Peyer's patch (tissue), 4 donors: ENCODE measurements at places on chromosomes 7 and 10. TPM values are rescaled to one million over a fixed set of nuclear protein-coding genes. Genes with fewer than 3 reads are reported as not detected.

The LBX1 gene
- not detected for total RNA-seq

The GPRIN2 gene
- total RNA-seq = 39.9 TPM

The LANCL2 gene
- 16.9 TPM for total RNA-seq

The ANKIB1 gene
- 39.9 TPM for total RNA-seq

The FXYD4 gene
- not detected for total RNA-seq

The MOGAT3 gene
- not detected for total RNA-seq

The C7orf57 gene
- total RNA-seq = not detected

The ANKRD7 gene
- not detected for total RNA-seq

The PDE6C gene
- total RNA-seq = not detected

The AGAP9 gene
- 10.7 TPM for total RNA-seq

The ZNF804B gene
- total RNA-seq = not detected

GRCh38 chr7:149282331-149282655 lies 20.3 kb downstream of the ZNF783 start:
- no peak for DNase-seq
- no peaks in the 10 kb centered on the region for H3K27me3 ChIP-seq
- H3K4me1 ChIP-seq = peaks cover 13% of the 10 kb centered on the region
- H3K27ac ChIP-seq = no peak overlapping the region
- H3K36me3 ChIP-seq = no peaks in the 10 kb centered on the region
- H3K4me3 ChIP-seq = no peak overlapping the region

DNA sequence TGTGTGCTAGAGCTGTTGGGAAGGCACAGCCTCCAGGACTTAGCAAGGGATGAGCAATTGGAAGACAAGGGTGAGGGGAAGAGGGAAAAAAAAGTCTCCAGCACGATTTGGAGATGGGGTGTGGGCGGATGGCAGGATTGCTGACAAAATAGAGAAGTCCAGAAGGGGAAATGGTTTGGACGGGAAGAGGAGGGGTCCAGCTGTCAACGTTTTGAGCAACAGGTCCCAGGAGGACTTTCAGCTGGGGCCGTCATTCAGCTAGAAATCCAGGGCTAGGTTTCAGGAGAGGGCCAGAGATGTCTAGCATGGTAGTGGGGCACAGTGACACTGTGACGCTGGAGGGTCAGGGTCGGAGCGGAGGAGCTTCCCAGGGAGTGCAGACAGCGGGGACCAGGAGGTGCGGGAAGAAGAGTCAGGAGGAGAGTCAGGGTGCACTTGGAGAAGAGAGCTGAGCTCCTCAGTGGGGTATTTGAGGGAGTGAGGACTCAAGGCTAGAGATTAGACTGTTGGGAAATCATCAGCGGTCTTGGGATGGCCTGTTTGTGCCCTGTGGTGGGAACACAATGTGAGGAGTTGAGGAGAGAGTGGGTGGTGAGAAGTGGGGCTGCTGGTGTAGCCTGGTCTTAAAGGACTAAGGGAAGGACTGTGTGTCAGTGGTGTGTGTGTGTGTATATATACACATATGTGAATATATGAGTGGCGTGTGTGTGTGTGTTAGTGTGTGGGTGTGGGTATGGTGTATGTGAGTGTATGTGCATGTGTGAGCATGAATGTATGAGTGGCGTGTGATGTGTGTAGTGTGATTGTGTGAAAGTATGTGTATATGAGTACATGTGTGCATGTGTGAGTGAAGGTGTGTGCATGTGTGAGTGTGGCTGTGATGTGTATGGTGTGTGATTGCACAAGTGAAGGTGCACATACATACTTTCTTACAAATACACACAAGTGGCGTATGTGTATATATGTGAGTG lies 3.8 kb downstream of the ZYX start:
- peak overlapping the region; percentile 26 for H3K27ac ChIP-seq
- peaks cover 22% of the 10 kb centered on the region for H3K4me1 ChIP-seq
- peaks cover 32% of the 10 kb centered on the region for H3K36me3 ChIP-seq
- H3K4me3 ChIP-seq = no peak overlapping the region

GRCh38 chr10:7795605-7796004 lies 7.6 kb downstream of the ATP5F1C start:
- no peaks in the 10 kb centered on the region for H3K4me1 ChIP-seq
- no peak overlapping the region for H3K27ac ChIP-seq
- H3K27me3 ChIP-seq = no peaks in the 10 kb centered on the region
- DNase-seq = no peak

- no peaks in the 10 kb centered on the region for H3K36me3 ChIP-seq
- peaks cover 7% of the 10 kb centered on the region for H3K4me1 ChIP-seq
Measured at GRCh38 chr10:114138581-114138980, 35.4 kb downstream of the CCDC186 start.

DNA sequence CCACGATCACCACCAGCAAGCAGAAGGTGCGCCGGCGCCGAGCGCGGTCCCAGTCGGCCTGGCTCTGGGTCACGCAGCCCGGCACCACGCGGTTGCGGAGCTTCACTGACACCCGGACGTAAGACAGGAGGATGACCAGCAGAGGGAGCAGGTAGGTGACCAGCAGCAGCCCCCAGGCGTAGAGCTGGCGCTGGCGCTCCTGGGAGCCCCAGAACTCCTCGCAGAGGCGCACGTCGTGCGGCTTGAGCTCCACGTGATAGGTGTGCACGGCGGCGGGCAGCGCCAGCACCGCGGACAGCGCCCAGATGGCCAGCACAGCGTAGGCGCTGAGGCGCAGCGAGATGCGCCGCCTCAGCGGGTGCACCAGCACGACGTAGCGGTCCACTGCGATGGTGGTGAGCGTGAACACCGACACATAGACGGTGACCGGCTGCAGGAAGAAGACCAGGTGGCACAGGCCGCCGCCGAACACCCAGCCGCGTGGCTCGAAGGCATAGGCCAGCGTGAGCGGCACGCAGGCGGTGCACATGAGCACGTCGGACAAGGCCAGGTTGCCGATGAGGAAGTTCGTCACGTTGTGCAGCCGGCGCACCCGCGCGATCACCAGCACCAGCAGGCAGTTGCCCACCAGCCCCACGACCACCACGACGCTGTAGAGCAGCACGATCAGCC lies 920 bp downstream of the PRLHR start:
- H3K4me1 ChIP-seq = no peaks in the 10 kb centered on the region
- DNase-seq = no peak
- no peak overlapping the region for H3K27ac ChIP-seq
- H3K36me3 ChIP-seq = no peaks in the 10 kb centered on the region

DNA sequence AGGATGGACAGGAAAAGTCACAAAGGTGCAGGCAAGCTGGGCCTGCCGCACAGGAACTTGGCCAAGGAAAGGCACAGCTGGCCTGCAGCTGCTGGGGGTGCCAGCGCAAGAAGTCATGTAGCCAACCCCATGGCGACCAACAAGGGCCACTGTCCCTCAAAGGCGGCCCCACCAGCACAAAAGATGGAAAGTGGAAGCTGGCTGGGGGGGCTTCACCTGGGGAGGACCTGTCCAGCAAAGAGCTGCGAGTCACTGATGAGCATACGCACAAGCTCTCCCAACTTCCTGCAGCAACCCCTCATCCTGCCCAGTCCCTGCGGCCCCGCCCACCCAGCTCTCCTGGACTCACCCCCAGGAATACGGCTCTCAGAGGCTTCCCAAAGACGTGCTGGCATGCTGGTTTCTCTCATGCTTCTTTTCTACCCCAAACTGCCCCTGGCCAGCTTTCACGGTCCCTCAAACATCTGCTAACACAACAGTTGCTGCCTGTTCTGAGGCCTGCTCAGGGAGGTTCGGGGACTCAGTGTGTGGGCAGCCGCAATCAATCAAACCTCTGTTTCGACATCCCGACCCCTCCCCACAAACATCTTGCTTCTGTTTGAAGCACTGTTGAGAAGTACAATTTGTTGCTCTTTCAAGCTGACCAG lies 67.6 kb downstream of the FAM53B start:
- DNase-seq = no peak
- no peak overlapping the region for H3K27ac ChIP-seq
- no peak overlapping the region for H3K4me3 ChIP-seq
- H3K4me1 ChIP-seq = peaks cover 67% of the 10 kb centered on the region
- no peaks in the 10 kb centered on the region for H3K27me3 ChIP-seq

GRCh38 chr7:102823390-102824119 lies 74.8 kb downstream of the FAM185A start:
- H3K27ac ChIP-seq = no peak overlapping the region
- no peak for DNase-seq
- no peaks in the 10 kb centered on the region for H3K36me3 ChIP-seq
- no peaks in the 10 kb centered on the region for H3K4me1 ChIP-seq

DNA sequence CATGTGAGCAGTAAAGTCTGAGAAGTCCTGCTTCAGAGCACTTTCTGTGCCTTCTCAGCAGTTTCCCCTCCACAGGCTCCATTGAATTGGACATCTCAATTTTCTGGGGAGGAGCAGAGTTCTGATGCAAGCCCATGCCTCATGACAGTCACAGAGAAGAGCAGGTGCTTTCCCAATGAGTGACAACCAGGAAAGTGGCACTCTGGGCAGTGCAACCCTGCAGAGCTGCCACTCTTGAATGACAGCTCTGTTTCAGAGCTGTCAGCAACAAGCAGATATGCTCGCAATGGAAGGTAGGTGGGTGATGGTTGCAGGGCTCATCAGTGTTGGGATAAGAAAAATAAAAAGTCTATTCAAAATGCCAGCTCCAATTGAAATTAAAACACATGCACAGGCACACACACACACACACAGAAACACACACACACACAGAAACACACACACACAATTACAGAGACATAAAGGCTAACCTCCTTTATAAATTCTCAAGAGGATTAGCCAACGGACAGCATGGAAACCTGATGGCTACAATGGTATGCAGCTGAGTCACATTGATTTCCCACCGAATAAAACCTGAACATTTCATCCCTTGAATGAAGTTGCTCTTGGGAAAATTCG lies 50.5 kb downstream of the C10orf67 start:
- H3K4me1 ChIP-seq = no peaks in the 10 kb centered on the region
- H3K36me3 ChIP-seq = no peaks in the 10 kb centered on the region
- H3K27ac ChIP-seq = no peak overlapping the region

DNA sequence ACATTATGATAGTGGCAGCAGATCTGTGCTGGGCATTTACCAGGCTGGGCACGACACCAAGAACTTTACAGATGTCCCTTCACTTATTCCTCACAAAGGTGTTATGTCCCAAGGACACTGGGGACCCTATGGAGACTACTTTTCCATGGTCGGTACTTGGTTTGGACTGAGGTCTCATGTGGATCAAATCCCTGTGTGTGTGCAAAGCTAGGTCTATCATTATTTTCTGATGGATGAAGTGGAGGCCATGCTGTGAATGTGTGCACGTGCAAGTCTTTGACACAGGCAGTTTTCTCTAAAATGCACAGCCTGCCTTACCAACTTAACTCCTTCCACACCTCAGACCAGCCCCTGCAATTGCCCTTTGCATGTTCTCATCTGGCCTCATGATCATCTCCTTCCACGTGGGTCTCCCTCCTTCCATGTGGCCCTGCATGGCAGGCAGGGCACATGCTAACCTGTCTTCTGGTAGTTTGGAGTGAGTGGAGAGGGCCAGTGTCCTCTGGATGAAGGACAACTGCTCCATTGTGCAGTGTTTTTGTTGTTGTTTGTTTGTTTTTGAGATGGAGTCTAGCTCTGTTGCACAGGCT lies 16.0 kb upstream of the ZNF273 start:
- no peak for DNase-seq
- H3K27ac ChIP-seq = no peak overlapping the region
- H3K4me1 ChIP-seq = peaks cover 6% of the 10 kb centered on the region
- H3K36me3 ChIP-seq = no peaks in the 10 kb centered on the region
- H3K27me3 ChIP-seq = no peaks in the 10 kb centered on the region
- no peak overlapping the region for H3K4me3 ChIP-seq

- H3K4me3 ChIP-seq = no peak overlapping the region
- no peak overlapping the region for H3K27ac ChIP-seq
- no peak for DNase-seq
Measured at GRCh38 chr7:122789156-122789555, 86.4 kb upstream of the RNF148 start.

- H3K36me3 ChIP-seq = no peaks in the 10 kb centered on the region
- no peaks in the 10 kb centered on the region for H3K27me3 ChIP-seq
- no peak for DNase-seq
- no peak overlapping the region for H3K4me3 ChIP-seq
- no peak overlapping the region for H3K27ac ChIP-seq
Measured at GRCh38 chr7:82053453-82054032, 283.7 kb upstream of the HGF start.

GRCh38 chr10:58217612-58218011 lies 50.1 kb downstream of the IPMK start:
- no peaks in the 10 kb centered on the region for H3K27me3 ChIP-seq
- no peaks in the 10 kb centered on the region for H3K36me3 ChIP-seq
- no peak for DNase-seq
- H3K27ac ChIP-seq = no peak overlapping the region
- H3K4me3 ChIP-seq = no peak overlapping the region
- H3K4me1 ChIP-seq = no peaks in the 10 kb centered on the region

DNA sequence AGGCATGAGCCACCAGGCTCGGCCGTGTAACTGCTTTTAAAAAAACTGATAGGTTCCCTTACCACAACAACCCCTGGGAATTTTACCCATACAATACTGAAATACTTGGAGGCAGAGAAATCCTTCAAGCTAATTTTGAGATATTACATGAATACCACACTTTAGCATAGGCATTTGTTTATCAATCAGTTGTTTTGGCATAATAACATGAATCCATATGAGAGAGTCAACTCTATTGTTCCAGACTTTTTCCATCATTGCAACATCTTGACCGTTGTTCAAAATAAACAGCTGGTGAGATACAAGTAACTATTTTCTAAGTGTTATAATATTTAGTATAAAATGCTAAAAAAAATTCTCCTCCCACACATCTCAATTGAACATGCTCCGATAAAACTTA lies 36.8 kb downstream of the LAMB4 start:
- no peak overlapping the region for H3K4me3 ChIP-seq
- H3K4me1 ChIP-seq = no peaks in the 10 kb centered on the region
- H3K27me3 ChIP-seq = no peaks in the 10 kb centered on the region
- DNase-seq = no peak
- no peak overlapping the region for H3K27ac ChIP-seq
- H3K36me3 ChIP-seq = no peaks in the 10 kb centered on the region

DNA sequence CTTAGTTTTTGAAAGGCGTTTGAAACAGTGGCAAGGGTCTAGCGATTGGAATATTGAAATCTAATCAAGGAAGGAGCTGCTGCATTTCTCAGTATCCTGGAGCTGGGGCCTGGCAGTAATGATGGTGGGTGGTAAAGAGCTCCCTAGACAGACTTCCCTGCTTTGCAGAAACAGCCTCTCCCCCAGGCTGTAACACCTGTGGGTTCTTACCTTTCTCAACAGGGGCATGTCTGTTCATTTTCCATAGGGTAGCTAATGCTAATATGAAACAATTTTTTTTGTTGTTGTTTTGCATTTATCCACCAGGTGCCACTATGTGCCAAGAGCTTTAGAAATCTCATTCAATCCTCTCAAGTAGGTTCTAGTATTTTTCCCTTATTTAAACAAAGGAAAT lies 345.5 kb downstream of the REEP3 start:
- no peak overlapping the region for H3K4me3 ChIP-seq
- no peak for DNase-seq
- no peaks in the 10 kb centered on the region for H3K27me3 ChIP-seq
- no peaks in the 10 kb centered on the region for H3K36me3 ChIP-seq
- no peak overlapping the region for H3K27ac ChIP-seq
- no peaks in the 10 kb centered on the region for H3K4me1 ChIP-seq

- H3K36me3 ChIP-seq = no peaks in the 10 kb centered on the region
- H3K4me3 ChIP-seq = no peak overlapping the region
- H3K4me1 ChIP-seq = no peaks in the 10 kb centered on the region
- no peak for DNase-seq
Measured at GRCh38 chr10:61197057-61197456, 253.1 kb upstream of the RHOBTB1 start.

GRCh38 chr7:36280840-36281812 lies 108.5 kb upstream of the ANLN start:
- H3K4me1 ChIP-seq = no peaks in the 10 kb centered on the region
- H3K4me3 ChIP-seq = no peak overlapping the region
- H3K36me3 ChIP-seq = no peaks in the 10 kb centered on the region
- no peak for DNase-seq
- no peaks in the 10 kb centered on the region for H3K27me3 ChIP-seq
